H4 (cell line): ENCODE measurements at places on chromosomes 13 and 19. TPM values are rescaled to one million over a fixed set of nuclear protein-coding genes. Genes with fewer than 3 reads are reported as not detected.

GRCh38 chr13:52975969-52976368, 52.6 kb upstream of the OLFM4 start:
- no peak for DNase-seq

DNA sequence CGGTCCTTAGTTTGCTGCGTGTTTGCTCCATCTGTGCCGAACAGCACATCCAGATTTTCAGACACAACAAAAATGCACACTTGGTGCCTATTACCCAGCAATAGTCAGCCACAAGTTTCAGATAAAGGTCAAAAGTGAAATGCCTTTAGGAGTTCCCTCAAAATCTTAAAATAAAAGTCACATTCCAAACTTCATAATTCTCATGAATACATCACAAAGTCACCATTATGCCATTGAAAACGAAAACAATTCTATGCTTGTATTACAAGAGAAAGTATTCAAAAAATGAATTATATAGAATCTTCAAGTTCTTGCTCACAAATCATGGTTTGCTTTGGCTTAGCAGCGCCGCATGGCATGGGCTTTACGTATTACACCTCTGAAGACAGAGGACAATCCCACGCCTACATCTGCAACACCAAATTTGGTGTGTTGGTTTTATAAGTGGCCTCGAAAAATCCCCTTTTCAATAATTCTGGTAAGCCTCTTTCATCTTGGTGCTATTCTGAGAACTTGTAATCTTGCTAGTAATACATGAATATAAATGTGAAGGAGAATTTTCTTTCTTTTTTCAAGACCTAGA, 26.6 kb downstream of the COL4A1 start:
- DNase-seq: no peak

- DNase-seq: peak; percentile 93
These were observed 20.3 kb downstream of the ACTN4 start for GRCh38 chr19:38667661-38668171.

- no peak for DNase-seq
These were observed 66.9 kb downstream of the ING1 start for GRCh38 chr13:110780422-110780821.

DNA sequence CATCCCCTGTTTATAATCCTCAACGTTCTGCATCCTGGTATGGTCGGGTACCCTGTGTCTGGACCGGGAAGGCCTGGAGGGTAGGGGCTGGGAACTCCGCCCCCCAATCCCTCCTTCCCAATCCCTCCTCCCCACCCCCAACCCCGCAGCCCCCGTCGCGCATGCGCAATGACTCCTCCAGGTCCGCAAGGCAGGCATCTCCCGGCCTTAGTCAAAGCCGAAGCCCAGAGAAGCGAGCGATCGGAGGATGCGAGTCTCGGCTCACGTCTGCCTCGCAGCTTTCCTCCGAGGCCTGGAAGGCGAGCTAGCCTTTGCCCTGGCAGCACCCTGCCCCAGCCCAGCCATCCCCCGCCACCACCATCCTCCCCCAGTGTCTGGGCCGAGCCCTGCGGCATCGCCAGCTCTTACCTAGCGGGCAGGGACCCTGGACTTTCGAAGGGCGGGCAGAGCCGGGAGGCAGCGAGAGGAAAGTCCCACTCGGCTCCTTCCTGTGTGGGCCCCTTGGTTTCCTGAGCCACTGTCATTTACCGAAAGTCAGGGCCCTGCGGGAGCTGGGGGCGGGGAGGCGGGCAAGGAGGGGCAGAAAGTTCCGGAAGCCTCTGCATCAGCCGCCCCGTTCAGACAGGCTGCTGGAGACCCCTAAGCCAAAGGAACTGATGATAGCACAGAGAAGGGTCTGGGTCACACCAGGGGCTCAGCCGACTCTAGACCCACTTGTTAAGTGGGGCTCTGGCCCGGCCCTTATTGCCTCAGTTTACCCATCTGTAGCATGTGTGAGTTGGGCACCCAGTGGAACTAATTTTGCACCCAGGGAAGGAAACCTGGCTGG, at the start of gene JAK3:
Gene JAK3 (minus strand): TSS at position 445 of the 829 bp plus-strand sequence. CDS start 3,565 bp downstream, outside the sequence.
- DNase-seq: no peak

DNA sequence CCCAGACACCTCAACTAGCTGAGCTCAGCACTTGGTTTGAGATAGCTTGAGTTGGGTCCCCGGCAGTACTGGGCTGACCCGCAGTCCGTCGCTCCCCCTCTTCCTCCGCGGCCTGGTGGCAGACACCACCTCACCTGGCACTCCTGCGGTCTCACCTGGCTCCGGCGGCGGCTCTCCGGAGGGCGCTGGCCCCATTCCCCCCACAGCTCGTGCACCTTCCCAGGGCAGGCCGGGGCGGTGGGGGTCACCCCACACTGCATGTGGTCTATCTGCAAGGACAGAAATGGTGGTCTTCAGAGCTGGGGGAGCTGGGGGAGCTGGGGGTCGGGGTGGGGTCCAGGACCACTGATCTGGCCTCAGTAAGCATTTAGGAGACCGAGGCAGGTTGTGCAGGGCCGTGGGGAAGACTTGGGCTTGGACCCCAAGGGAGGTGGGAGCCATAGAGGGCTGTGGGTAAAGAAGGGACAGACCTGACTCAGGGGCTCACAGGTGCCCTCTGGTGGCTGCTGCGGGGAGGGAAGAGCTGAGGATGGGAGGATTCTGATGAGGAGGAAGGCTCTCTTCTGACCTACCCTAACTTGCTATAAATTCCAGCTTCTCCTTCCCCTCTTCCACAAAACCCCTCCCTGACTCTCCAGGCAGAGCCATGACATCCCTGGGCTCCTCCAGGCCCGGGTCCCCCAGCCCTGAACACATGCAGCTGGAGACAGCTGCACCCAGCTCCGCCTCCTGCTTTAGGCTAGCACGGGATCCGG, 6.7 kb upstream of the PLIN4 start:
- DNase-seq: no peak

GRCh38 chr19:39677961-39678889, 22.5 kb downstream of the LGALS16 start:
- peak; percentile 77 for DNase-seq

- DNase-seq: no peak
These were observed 678.5 kb upstream of the PCDH20 start for GRCh38 chr13:62093984-62094780.

- no peak for DNase-seq
These were observed 41.9 kb downstream of the TBC1D4 start for GRCh38 chr13:75440100-75440499.

DNA sequence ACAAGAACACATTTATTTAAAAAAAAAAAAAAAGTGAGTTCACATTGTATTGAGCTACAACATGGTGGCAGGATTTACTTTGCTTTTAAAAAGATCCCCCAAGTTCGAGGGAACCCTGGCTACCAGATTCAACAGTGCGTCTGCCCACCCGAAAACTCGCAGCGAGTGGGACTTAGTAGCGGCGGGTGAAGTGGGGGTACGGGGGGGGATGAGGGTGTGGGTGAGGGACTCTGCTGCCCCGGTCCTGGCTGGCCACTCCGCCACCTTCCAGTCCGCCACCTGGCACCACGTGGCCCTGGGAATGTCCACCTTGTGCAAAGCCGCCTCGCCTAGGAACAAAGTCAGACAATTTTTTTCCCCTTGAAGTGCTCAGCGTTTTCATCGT, 19.3 kb upstream of the TINCR start:
- DNase-seq: no peak

GRCh38 chr13:80688593-80688992, 347.7 kb upstream of the SPRY2 start:
- no peak for DNase-seq

DNA sequence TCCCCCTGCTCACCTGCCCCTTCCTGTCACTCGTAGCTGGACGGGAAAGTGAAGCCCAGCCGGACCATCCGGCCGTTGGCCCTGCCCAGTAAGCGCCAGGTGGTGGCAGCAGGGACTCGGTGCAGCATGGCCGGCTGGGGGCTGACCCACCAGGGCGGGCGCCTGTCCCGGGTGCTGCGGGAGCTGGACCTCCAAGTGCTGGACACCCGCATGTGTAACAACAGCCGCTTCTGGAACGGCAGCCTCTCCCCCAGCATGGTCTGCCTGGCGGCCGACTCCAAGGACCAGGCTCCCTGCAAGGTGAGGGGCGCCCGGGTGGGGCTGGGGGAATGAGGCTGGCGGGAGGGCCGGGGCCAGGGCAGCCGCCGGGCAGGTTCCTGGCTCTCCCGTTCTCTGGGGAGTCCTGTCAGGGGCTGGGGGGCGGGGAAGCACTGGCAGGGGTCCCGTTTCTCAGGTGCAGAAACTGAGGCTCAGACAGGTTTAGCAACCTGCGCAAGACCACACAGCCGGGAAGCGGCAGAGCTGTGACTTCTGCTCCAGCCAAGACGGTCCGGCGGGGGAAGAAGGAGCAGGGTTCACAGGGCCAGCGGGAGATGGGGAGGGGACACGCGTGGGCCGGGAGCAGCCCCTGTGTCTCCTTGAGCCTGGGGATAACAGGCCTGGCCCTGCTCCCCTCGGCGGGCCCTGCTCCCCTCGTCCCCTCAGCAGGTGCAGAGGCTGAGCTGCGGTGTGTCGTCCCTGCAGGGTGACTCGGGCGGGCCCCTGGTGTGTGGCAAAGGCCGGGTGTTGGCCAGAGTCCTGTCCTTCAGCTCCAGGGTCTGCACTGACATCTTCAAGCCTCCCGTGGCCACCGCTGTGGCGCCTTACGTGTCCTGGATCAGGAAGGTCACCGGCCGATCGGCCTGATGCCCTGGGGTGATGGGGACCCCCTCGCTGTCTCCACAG, 5.3 kb downstream of the GZMM start:
- no peak for DNase-seq

DNA sequence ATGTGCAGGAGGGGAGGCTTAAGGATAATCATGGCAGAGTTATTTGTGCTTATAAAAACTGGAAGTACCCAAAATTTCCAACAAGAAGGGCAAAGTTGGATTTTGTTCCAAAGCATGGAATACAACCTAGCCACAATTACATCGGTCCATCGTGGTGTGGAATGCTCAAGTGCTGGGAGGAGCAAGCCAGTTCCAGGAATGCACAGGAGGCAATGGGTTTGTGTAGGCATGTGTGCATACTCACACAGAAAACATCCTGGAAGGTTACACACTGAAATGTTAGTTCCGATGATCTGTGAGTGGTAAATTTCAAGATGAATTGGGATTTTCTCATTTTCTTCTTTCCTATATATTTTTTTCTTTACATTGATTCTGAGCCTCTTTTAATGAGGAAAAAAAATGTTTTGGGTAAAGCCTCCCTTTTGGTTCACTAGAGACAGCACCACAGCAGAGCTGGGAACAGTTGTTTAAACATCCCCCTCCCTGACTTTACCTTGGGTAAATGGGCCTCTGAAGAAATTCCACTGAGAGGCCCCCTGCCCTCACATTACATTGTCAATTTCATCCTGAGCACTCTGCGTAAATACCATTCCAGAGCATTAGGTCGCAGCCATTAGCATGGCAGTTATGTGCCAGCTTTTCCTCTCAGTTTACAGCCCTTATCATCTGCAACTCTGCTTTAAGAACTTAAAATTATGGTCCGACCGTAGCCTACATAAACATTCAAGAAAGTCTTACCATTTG, 122.0 kb downstream of the UQCRFS1 start:
- DNase-seq: no peak

DNA sequence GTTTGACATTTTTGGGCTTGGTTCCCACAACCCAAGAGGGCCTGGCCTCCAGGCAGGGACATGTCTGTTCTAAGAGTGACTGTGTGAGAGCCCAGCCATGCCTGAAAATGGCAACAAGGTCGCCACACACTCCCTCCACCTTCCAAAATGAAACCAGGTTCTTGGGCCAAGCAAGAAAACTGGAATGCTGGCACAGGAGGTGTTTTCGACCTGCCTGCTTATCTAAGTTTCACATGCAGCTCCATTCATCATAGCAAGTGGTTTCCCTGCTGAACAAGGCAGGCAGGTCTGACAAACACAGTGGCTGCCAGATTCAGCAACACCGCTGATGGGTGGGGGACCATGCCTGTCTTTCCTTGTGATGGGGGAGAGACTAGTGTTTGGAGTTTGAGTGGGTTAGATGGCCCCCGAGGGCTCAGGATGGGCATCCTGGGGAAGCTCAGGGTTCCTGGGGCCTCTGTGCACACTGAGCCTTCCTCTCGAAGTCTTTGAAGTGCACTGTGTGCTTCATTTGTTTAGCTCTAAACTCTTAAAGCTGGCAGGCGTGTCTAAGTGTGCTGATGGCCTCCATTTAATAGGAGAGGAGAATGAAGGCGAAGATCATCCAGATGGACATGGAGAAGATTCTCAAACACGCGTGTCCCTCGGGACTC, 17.9 kb upstream of the GAS6 start:
- no peak for DNase-seq

GRCh38 chr13:50078895-50079654, 63.8 kb downstream of the KCNRG start:
- no peak for DNase-seq

DNA sequence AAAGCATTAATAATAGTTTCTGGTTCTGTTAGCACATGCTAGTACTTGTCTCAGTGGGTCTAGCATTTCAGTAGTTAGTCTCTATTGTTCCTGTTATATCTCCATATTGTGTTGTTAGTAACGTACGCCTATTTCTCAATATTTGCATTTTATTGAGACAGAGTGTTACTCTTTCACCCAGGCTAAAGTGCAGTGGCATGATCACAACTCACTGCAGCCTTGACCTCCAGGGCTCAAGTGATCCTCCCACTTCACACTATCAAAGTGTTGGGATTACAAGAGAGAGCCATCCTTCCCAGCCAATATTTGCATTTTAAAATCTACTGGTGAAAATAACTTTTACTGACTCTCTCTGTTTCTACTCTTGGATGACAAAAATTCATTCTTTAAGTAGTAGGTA, 154.6 kb upstream of the PRR20A start:
- DNase-seq: no peak

GRCh38 chr19:42074513-42075363, 1.2 kb upstream of the ZNF574 start:
- no peak for DNase-seq

GRCh38 chr13:32936716-32937115, 79.5 kb upstream of the KL start:
- no peak for DNase-seq

DNA sequence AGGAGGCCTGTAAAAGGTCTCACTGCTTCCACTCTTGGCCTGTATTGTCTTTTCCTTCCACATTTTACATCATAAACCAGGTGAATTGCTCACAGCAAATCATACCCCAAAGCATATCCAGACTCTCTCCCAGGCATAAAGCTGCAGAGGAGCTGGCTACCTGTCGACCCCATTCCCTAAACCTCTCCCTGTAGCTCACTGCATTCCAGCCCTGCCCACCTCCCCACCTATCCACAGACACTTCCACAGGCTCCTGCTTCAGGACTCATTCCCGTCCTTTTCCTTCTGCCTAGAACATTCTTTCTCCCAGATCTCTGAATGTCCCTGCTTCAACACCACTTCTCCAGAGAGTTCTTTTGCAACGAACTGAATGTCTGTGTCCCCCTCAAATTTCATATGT, 46.4 kb upstream of the STARD13 start:
- no peak for DNase-seq

- no peak for DNase-seq
These were observed 106.4 kb upstream of the UBL3 start for GRCh38 chr13:29956853-29957252.

Gene ACER1
- total RNA-seq: not detected in 2 replicates

Gene PTH2
- total RNA-seq: not detected in 2 replicates

Gene ZNF20
- 6.9 and 21.1 TPM in 2 replicates for total RNA-seq

Gene ZNF610
- 1.1 and 2.2 TPM in 2 replicates for total RNA-seq

Gene MAST1
- total RNA-seq: 5.7 TPM in 1 of 2 replicates, not detected in the other

Gene ZFP82
- 0.88 and 3.7 TPM in 2 replicates for total RNA-seq

Gene KLK15
- not detected in 2 replicates for total RNA-seq
